ENCODE measurements at places on chromosomes 5 and 9.

DNA sequence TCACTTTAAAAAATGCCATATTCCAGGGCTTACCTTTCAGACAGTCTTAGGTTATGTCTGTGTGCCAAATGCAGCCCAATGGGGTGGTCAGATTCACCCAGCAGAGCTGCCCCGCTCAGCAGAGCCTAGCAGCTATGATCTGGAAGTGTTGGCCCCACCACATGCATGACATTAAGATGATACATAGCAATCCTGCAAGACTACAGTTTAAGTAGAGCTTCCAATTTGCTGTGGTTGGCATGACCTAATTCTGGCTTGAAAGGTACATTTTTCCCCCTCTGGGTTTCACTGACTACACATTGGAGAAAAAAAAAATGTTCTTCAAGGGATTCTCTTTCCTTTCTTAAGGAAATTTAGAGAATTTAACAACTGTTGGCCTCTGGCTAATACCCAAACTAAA, 22.5 kb downstream of the MEF2C start:
- no peak for DNase-seq

GRCh38 chr9:134492721-134493460, 148.7 kb upstream of the COL5A1 start:
- no peak for DNase-seq

GRCh38 chr5:26700759-26701384, 337.5 kb downstream of the CDH9 start:
- DNase-seq = no peak

DNA sequence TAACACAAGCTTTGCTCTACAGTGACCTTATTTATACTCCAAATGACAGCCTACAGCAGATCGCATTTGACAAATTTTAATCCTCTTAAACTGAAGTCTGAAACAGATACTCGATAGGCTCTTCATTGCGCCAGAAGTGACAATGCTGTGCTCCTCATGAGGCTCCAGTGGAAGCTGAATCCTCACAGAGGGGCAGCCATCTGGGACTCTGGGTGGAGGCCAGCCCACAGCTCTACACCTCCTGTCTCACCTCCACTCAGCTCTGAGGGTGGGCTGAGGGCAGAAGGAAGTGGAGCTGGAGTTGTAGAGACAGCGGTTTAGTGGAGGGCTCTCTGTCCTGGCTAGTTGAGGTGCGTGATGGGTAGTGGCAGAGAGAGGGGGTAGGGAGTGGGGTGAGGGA, 283.3 kb upstream of the ANKRD55 start:
- no peak for DNase-seq

DNA sequence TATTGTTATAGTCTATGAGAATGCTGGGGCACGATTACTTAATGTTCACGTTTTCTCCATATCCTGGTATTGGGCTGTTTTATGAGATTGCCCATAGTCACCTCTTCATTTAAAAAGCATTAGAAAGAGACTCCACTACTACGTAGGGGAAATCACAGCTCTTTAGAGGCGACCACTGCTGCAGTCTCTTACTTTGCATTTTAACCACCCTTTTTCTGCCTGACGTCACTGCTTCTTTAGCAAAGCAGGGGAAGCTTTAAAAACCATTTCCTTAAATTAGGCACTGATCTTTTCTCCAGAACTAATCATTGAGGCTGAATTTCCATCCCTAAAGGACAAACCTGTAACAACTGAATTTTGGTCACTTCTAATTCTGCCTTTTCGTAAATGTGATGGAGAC, 38.9 kb downstream of the ZNF608 start:
- no peak for DNase-seq

DNA sequence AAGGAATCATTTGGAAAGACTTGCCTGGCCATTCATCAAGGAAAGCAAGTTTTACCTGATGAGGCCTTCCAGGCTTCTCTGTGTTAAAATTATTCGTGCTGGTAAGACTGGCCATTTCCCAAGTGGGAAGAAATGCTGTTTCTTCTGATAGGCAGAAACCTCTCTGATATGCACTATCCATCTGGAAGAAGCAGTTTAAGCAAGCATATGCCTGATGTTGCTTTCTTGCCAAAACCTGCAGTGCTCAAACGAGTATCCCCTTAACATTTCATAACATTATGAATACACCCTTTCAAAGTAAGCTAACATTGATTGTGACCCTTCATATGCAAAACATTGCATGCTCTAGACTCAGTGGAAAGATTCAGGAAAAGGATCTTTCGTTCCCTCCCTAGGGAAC, 36.0 kb upstream of the PRLR start:
- no peak for DNase-seq

- DNase-seq = no peak
These were observed 134.7 kb downstream of the CDH6 start for GRCh38 chr5:31328040-31328733.

DNA sequence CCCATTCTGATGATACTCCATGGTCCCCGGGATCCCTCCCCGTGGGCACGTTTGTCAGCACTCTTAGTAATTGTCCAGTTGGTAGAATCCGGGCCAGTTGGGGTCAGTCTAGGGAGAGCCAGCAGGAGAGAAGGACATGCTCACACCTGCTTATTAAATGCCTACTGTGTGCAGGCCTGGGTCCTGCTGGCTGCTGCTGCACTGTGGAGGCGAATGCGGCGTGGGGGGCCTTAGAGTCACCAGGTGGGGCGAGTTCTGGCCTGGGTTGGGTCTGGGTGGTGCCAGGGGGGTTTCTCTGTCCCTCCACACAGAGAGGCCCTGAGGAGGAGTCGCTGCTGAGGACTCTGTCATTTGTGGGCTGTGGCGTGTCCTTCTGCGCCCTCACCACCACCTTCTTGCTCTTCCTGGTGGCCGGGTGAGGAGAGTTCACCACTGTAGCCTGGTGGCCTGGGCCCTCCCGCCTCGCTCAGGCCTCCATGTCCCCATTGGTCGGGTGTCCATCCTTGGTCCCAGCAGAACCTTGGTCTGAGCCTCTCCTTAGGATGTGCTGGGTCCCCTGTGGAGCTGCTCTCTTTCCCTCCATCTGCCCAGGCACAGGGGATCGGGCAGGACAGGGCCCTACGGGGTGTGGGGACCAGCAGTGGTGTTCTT, 17.3 kb downstream of the ADGRD2 start:
- no peak for DNase-seq

- no peak for DNase-seq
These were observed 25.8 kb downstream of the DBH start for GRCh38 chr9:133661846-133662540.

DNA sequence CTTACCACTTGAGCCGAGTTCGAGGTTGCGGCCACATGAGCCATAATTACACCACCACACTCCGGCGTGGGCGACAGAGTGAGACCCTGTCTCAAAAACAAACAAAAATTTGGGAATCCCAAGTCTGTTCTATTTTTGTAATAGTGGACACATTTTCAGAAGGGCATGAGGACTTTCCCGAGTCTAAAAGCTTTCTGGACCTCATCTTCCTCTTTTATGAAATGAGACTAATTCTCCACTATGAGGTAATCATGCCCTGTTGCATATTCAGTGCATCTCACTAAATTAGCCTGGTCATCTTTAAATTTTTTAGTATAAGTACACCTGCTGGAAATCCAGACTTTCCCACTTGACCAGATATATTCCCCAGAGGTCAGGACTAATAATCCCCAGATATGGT, 55.7 kb downstream of the GGTA1 start:
- DNase-seq = no peak

DNA sequence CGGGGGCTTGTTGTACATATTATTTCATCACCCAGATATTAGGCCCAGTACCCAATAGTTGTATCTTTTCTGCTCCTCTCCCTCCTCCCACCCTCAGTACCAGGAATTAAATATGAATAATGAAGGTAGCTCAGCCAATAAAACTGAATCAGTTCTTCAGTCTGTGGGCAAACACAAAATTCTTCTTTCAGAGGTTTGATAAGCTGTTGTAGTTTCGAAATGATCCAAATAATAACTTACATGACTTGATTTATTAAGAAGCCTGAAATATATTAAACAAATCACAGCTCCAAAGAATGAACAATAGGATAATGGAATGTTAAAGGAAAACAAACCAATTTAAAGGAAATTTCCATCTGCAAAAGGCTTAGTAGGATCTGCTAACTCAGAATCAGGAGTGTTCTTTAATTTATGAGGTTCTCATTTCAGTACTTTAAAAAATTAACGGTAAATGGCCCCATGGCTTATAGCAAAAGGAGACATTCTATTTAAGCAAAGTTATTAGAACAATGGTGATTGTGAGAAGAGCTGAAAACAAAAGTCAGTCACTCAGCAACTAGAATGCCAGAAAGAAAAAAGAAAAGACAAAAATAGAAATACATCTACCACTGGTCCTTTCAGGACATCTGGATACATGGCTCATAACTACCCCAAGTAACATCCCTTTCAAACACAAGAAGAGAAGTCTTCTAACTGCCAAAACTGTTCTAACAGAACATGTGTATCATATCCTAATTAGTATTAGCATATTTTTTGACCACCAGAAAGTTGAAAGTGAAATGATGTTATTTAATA, 62.4 kb downstream of the NR3C1 start:
- DNase-seq = no peak

DNA sequence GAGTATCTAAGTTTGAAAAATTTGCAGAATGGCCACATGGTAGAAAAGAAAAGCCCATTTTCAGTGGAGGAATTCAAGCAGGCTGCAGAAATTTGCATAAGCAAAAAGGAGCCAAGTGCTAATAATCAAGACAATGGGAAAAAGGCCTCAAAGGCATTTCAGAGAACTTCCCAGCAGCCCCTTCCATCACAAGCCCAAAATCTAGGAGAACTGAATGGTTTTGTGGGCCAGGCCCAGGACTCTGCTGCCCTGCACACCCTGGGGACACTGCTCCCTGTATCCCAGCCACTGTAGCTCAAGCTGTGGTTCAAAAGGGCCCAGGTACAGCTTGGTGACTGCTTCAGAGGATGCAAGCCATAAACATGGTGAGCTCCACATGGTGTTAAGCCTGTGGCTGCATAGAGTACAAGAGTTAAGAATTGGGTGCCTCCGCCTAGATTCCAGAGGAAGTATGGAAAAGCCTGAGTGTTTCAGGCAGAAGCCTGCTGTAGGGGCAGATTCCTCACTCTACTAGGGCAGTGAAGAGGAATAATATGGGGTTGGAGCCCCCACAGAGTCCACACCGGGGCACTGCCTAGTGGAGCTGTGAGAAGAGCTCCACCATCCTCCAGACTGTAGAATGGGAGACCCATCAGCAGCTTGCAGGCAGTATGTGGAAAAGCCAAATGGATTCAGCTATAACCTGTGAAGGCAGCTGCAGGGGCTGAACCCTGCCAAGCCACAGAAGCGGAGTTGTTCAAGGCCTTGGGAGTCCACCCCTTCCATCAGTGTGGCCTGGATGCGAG, 720.7 kb upstream of the CTNND2 start:
- no peak for DNase-seq

DNA sequence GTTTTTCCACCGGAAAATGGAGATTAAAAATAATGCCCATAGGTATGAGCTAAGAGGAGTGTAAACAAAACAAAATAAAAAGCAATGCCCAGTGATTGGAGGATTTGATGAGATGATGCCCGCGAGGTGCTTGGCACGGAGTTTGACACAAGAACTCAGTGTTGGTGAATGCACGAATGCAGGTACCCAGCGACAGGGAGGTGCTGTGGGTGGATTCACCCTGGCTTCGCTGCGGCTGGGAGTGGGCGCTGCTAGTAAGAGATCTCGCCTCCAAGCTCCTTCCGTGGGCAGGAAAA, 526 bp upstream of the STXBP1 start:
- no peak for DNase-seq

- DNase-seq = no peak
These were observed 40.4 kb upstream of the UNC5A start for GRCh38 chr5:176769911-176770310.

DNA sequence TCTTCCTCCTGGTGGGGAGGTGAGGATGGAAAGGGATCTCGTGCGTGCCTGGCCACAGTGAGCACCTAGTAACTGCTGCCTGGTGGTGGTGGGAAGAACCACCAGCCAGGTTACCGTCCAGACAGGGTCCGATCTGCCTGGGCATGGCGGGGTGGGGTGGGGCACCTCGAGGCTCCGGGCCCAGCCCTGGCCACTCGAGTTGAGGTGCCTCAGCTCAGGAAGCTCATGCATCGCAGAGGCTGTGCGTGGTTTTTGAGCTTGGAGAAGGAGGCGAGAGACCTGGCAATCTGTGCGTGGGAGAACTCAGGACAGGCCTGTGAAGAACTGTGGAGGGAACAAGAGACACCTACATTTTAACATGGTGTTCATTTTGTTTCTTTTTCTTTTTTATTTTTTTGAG, 31.0 kb upstream of the FIBCD1 start:
- no peak for DNase-seq

DNA sequence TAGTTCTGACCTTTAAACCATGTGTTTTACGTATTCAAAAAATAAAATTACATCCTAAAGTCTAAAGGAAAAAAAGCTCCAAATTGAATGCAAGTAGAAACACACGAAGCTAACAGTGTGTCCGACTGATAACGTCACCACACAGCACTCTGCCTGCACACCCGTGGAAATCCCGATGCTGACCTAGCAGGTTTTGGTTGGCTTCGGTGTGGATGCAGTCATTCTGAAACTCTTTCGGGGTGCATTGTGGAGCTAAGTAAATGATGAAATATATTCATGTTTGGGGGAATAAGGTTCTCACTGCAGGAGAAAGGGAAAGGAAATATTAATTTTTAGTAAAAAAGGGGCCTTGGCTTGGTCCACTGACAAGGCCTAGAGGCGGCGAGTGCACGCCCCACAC, 2.0 kb downstream of the RASGEF1C start:
- no peak for DNase-seq

- no peak for DNase-seq
These were observed 70.3 kb downstream of the TEK start for GRCh38 chr9:27179245-27179865.

DNA sequence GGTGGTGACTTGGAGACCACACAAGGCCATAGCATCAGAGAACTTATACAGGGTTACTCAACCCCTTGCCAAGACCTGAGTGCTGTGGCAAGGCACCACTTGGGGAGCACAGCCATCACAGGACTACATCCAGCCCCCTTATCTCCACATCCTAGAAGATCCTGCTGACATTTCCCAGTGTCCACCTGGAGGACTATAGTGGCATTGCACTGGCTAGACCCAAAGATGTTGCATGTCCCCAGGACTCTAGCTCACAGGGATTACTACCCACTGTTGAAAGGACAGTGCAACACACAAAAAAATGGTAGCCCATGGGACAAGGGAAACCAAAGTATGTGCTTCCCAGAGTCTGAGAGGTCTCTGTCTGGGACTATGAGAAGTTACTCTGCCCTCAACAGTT, 411.1 kb upstream of the NUDT12 start:
- DNase-seq = no peak

- no peak for DNase-seq
These were observed 13.9 kb upstream of the ADGRD2 start for GRCh38 chr9:124436320-124436719.

GRCh38 chr5:35900972-35901695, 37.3 kb downstream of the CAPSL start:
- no peak for DNase-seq

DNA sequence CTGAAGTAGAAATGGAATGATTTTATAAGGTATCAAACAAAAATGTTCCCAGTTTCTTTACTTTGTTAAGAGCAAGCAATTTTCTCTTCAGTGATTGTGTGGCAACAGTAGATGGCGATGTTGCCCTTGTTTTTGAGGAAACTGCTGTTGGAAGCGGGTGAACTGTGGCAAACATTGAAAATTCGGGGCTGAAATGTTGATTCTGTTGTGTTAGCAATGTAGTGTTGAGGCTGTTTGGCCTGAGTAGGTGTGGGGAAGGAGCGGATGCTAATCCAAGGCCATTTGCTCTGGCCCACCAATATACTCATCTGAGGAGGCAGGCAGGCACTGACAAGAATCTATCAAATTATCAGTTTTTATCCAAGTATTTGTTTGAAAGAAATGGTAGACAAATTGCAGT, 129.8 kb downstream of the SLC12A2 start:
- peak; percentile 41 for DNase-seq
